ENCODE measurements at places on chromosomes 6 and 20.

DNA sequence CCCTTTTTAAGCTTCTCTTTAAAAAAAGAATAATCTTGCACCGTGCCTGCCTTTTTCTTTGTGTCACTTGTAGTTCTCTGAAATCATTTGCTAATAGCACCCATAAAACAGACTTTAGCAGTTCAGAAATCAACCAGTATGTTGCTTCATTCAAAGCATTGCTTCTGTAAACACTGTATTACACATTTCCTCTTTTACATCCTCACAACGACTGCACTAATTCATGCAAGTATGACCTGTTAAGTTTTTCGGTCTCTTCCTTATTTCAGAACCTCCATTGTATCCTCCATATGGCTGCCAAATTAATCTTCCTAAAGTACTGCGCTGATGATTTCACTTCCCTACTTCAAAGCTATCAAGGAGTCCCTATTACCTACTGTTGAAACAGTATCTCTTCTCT, 142.9 kb upstream of the RNF217 start:
- no peak for DNase-seq

DNA sequence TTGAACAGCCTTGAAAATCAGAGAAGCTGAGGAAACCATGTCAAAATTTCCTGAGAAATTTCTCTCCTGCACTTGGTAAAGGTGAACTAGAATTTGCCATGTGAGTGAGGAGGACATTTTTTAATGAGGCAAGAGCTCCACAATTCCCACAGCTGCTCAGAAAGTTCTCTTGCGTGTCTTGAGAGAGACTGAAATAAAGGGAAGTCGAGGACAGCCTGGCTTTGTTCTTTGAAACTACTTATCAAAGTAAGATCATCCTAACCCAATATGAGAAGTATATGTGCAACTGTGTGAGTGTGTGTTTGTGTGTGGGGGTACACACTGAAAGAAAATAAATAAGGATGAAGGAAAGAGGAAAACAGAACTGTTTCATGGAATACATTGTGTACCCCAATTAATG, 163.4 kb downstream of the SLC24A3 start:
- no peak for DNase-seq

- no peak for DNase-seq
Observed at GRCh38 chr6:84633771-84634170, 130.6 kb downstream of the TBX18 start.

DNA sequence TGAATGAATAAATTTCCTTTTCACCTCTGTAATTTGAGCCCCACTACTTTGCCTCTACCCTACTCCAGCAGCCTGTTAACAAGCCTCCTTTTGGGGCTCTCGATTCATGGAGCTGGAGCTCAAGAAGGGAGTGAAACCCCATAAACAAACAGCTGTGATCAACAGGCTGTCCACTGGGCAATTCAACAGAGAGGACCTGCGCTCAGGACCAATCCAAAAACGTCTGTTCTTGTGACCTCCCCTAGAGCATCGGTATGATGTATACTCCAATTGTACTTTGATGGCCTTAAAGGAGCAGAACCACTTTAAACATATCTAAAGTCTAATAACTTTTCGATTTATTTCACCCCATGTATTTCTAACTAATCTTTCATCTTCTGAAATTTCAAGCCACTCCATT, 37.4 kb downstream of the HIVEP2 start:
- DNase-seq: no peak

- no peak for DNase-seq
Observed at GRCh38 chr6:33211136-33211535, 2.8 kb downstream of the RING1 start.

DNA sequence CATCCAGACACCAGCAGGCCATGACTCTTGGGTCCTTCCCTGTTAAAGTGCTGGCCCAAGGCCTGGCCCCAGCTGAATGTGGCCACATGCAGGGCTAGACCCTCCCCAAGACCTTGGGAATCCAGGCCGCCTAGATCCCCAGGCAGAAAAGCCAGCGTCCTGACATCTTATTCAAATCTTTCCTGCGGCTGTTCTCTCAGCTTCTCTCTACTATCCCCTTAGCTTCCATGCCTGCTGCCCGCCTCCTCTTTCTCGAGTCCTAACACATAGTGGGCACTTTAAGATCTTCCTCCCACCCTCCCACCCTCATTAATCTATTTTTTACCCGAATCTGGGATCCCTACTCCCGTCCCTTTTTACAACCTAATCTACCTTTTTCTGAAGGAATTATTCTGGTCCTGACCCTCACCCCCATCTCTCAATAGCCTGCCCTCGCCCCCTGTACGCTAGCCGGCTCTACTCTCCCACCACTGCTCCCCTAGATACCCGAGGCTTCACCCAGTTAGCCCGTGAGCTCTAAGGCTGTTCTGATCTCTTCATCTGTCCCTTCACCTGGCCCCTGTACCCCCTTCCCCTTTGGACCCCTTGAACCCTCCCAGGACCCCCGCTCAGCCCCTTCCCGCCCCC, at the start of gene CCHCR1:
Gene CCHCR1 (minus strand): TSS at position 290 of the 627 bp plus-strand sequence. CDS start 202 bp downstream, at position 88.
- no peak for DNase-seq

GRCh38 chr6:39887692-39888450, 46.4 kb downstream of the MOCS1 start:
- DNase-seq: no peak

- DNase-seq: no peak
Observed at GRCh38 chr6:46058951-46059350, 43.3 kb upstream of the CLIC5 start.

DNA sequence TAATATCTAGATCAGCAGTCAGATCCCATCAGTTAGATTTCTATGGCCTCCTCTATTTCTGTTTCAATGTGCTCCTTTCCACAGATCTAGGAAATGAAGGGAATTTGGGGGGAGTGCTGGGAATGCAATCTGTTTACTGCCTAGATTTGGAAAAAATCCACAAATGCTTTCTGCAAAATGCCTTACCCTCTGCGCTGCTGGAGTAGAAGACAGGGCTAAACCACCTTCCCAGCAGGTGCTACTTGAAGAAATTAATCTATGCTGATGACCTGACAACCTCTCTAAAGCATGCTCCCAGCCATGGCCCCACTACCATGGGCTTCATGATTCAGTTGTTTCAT, 46.2 kb downstream of the LY86 start:
- no peak for DNase-seq

- no peak for DNase-seq
Observed at GRCh38 chr20:46568570-46569129, 18.2 kb upstream of the OCSTAMP start.

- no peak for DNase-seq
Observed at GRCh38 chr20:4261333-4262284, 246.3 kb upstream of the RNF24 start.
